ENCODE measurements at places on chromosomes 3 and 15.

GRCh38 chr3:119481079-119481478 lies 12.3 kb downstream of the POGLUT1 start:
- DNase-seq = peak; percentile 8

GRCh38 chr3:138861798-138862197 lies 27.1 kb upstream of the PIK3CB start:
- peak; percentile 77 for DNase-seq

DNA sequence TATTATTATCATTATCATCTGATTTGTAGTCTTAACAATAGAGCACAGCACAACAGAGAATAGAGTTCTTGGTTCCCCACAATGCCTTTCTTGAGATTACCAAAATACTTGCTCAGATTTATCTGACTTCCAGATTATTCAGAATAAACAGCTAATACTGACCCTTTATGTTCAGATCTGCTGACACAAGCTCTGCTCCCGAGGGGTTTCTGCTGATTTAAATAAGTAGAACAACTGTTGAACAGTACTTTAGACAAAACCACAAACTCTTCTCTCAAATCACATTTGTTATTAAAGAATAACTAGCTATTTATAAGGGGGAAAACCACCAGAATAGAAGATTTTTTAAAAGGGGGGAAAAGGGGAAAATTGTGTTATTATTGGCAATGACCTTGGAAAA lies 380.2 kb upstream of the ATP11B start:
- no peak for DNase-seq

DNA sequence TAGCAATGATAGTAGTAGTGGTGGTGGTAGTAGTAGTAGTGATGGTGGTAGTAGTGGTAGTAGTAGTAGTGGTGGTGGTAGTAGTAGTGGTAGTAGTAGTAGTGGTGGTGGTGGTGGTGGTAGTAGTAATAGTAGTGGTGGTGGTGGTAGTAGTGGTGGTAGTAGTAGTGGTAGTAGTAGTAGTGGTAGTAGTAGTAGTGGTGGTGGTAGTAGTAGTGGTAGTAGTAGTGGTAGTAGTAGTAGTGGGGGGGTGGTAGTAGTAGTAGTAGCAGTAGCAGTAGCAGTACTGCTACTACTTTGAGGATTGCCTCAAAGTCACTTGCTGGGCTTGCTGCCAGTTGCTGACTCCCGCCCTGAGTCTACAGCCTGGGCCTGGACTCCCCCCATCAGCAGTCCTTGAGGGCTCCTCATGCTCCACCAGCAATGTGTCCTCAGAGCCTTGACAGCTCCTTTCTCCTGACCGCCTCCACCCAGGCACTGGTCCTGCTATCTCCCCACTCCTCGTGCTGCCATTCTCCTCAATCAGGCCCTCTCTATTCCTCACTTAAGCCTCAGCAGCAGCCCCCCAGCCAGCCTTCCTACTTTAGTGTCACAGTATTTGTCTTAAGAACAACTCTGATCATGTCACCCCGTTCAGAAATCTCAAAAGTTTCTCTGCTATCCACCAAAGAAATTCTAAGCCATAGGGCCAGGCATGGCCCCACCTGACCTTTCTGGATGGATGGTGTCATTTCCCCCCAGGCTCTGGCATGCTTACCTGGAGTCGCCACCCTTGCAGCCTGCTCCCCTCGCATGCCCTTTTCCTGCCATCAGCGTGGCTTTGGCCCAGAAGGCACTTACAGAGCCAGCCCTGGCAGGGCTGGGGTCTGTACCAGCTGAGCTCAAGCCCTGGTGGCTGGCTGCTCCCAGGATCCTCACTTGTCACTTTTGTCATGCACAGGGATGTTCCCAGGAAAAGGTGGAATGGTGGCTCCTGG lies 45.6 kb downstream of the DLEC1 start:
- DNase-seq = peak; percentile 37

DNA sequence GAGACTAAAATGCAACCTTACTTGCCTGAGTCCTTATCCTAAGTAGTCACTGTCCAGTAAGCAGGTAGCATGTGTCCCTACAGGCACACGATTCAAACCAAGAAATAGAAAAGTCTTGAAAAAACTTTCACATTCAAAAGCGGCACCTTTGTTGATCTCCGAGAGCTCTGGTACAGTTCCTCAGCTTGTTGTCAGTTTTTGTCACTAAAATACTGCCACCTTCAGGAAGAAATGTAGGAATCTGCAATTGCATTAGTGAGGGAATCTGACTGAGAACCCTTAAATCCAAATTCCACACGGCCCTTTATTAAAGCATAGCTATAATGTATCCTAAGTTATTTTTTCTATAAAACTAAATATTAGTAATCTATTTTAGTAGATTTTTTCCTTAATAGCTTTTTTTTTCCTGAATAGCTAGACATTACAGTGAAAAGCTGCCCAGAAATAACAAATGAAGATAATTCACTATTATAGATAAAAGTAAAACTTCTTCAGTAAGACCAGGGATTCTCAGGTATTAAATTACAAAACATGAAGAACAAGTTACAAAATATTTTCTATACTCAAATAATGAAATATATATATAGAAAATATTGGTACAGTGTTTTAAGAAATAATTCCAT lies 44.0 kb downstream of the CCDC54 start:
- DNase-seq = peak; percentile 79

DNA sequence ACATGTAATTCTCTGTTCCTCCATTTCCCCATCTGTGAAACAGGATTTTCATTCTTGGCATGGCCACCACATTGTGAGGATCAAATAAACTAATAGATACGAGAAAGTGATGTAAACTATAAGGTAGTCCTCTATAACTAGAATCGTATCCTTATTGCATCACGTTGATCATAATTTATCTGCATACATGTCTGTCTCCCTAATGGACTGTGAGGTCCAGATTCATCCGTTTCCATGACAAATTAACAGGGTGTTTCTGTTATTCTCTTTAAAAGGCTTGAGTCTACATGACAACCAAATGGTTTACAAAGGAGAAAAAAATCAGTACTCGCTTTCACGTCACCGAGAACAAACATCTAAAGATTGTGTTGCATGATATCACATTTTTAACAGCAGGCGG lies 53.0 kb downstream of the SST start:
- DNase-seq = no peak

- DNase-seq = no peak
Measured at GRCh38 chr3:101879102-101879501, 29.8 kb downstream of the NFKBIZ start.

- no peak for DNase-seq
Measured at GRCh38 chr3:190008432-190008831, 112.3 kb downstream of the P3H2 start.

- no peak for DNase-seq
Measured at GRCh38 chr15:89379251-89379695, 44.6 kb upstream of the POLG start.

DNA sequence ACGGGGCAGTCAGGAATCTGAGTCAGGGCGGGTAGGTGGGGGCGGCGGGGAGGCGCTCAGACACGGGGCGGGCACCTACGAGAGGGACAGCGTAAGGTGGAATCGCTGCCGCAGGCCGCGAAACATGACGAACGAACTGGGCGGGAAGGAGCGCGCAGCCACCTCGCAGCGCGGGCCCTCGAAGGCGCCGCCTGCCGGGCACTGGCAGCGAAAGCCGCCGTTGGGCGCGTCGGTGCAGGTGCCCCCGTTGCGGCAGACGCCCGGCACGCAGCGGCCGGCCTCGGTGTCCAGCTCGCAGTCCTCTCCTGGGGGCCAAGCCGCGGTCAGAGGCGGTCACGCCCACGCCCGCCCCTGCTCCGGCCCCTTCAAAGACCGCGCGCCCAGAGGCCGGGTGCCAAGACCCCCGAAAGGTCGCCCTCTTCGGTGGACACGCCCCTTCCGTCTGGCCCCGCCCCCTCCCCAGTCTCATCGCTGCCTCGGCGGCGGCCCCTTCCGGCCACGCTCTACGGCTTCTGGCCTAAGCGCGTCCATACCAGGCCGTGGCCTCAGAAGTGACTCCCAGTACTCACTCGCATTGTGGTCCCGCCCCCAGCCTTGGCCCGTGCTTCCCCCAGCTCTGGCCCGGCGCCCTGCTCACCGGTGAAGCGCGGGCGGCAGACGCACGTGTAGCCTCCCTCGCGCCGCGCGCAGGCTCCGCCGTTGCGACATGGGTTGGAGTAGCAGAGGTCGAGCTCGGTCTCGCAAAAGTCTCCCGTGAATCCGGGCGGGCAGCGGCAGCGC lies 6.4 kb downstream of the CELSR3 start:
- DNase-seq = peak; percentile 53
